CD4-positive, alpha-beta memory T cell (primary cell): ENCODE measurements at places on chromosomes 2 and 18. TPM values are rescaled to one million over a fixed set of nuclear protein-coding genes. Genes with fewer than 3 reads are reported as not detected.

- H3K4me1 ChIP-seq, result no peaks in the 10 kb centered on the region
- H3K27ac ChIP-seq, result no peak overlapping the region
- H3K27me3 ChIP-seq, result peaks cover 5% of the 10 kb centered on the region
- H3K4me3 ChIP-seq, result no peak overlapping the region
- no peaks in the 10 kb centered on the region for H3K36me3 ChIP-seq
- no peak for DNase-seq
These were observed 99.4 kb upstream of the NCK2 start for GRCh38 chr2:105645031-105645937.

DNA sequence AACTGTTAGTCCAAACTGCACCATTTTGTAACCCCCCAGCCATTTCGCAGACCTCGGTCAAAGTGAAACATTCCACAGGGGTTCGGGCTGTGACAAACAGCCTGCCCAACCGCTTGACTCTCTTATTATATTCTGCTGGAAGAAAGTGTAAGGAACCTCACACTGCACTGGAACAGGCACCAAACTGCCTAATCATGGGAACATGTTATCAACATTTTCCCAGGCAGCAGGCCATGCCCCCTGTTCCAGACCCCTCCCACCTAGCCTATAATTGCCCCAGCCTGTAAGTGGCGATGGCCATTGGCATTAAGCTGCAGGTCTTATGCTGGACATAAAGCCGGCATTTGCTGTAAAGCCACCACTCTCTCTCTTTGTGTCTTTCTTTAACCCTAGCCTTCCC, 16.9 kb downstream of the LYG2 start:
- no peak overlapping the region for H3K27ac ChIP-seq
- no peaks in the 10 kb centered on the region for H3K4me1 ChIP-seq
- no peak for DNase-seq
- no peak overlapping the region for H3K4me3 ChIP-seq
- H3K36me3 ChIP-seq, result no peaks in the 10 kb centered on the region
- H3K27me3 ChIP-seq, result no peaks in the 10 kb centered on the region

- H3K36me3 ChIP-seq, result no peaks in the 10 kb centered on the region
- no peak for DNase-seq
- H3K27me3 ChIP-seq, result no peaks in the 10 kb centered on the region
- H3K4me1 ChIP-seq, result no peaks in the 10 kb centered on the region
- no peak overlapping the region for H3K27ac ChIP-seq
These were observed 9.8 kb upstream of the ME2 start for GRCh38 chr18:50869150-50869549.

GRCh38 chr2:170224692-170225294, 46.8 kb downstream of the MYO3B start:
- DNase-seq, result no peak
- no peaks in the 10 kb centered on the region for H3K36me3 ChIP-seq

- H3K27me3 ChIP-seq, result no peaks in the 10 kb centered on the region
- no peak for DNase-seq
- no peak overlapping the region for H3K4me3 ChIP-seq
These were observed 84.9 kb downstream of the DYSF start for GRCh38 chr2:71538241-71538640.

- H3K27me3 ChIP-seq, result peaks cover 4% of the 10 kb centered on the region
- no peak for DNase-seq
- H3K4me1 ChIP-seq, result no peaks in the 10 kb centered on the region
- no peak overlapping the region for H3K27ac ChIP-seq
These were observed 105.5 kb downstream of the COPS8 start for GRCh38 chr2:237190966-237191713.

DNA sequence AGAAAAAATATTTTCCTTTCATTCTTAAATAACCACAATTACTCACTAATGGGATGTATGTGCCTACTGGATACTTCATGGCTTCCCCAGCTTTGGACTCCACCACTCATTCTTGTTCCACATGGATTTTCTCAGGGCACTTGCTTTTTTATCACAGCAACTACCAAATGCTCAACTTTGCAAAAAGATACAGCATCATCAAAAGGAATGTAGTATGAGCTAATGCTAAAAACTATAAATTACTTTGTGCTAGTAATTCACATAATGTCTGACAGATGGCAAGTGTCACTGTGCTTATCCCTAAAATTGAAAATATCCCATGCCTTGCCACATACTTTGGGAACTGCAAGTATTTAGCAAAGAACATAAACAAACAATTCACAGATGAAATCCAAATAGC, 130.4 kb upstream of the ZFP36L2 start:
- no peak for DNase-seq
- no peaks in the 10 kb centered on the region for H3K36me3 ChIP-seq
- H3K27me3 ChIP-seq, result no peaks in the 10 kb centered on the region
- no peak overlapping the region for H3K4me3 ChIP-seq
- no peak overlapping the region for H3K27ac ChIP-seq

DNA sequence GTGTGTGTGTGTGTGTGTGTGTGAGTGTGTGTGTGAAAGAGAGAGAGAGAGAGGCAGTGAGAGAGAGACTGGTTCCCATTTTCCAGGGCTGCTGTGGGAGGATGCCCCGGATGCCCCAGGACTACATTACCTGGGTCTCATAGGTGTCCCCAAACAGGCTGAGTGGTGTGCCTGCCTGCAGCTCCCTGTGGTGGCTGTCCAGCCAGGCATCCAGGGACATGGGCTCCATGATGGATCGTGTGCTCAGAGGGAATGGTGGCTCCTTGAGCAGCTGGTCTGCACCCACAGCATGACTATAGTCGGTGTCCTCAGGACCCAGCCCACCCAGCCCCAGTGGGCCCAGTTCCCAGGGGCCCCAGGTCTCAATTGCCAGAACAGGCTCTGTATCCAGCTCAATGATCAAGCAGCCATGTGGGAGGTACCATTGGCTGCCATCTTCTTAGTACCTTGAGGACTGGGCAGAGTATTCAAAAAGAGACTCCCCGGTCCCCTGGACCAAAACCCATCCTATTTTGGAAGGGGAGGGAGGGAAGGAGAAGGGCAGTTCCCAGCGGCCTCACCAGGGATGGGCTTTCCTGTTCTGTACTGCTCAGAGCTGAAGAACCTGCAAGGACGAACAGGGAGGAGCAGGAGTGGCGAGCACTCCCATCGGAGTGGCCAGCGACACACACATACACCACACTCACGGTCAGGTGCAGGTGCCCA, 5.8 kb upstream of the OXER1 start:
- no peak for DNase-seq
- no peaks in the 10 kb centered on the region for H3K36me3 ChIP-seq
- no peak overlapping the region for H3K4me3 ChIP-seq
- no peaks in the 10 kb centered on the region for H3K27me3 ChIP-seq

- H3K27me3 ChIP-seq, result no peaks in the 10 kb centered on the region
- H3K4me1 ChIP-seq, result no peaks in the 10 kb centered on the region
- DNase-seq, result no peak
- no peak overlapping the region for H3K4me3 ChIP-seq
- H3K36me3 ChIP-seq, result peaks cover 82% of the 10 kb centered on the region
These were observed 39.4 kb upstream of the RBM44 start for GRCh38 chr2:237759176-237759575.

- no peak overlapping the region for H3K27ac ChIP-seq
- DNase-seq, result no peak
- no peak overlapping the region for H3K4me3 ChIP-seq
- no peaks in the 10 kb centered on the region for H3K36me3 ChIP-seq
These were observed 261.2 kb downstream of the EIPR1 start for GRCh38 chr2:3116371-3116770.

DNA sequence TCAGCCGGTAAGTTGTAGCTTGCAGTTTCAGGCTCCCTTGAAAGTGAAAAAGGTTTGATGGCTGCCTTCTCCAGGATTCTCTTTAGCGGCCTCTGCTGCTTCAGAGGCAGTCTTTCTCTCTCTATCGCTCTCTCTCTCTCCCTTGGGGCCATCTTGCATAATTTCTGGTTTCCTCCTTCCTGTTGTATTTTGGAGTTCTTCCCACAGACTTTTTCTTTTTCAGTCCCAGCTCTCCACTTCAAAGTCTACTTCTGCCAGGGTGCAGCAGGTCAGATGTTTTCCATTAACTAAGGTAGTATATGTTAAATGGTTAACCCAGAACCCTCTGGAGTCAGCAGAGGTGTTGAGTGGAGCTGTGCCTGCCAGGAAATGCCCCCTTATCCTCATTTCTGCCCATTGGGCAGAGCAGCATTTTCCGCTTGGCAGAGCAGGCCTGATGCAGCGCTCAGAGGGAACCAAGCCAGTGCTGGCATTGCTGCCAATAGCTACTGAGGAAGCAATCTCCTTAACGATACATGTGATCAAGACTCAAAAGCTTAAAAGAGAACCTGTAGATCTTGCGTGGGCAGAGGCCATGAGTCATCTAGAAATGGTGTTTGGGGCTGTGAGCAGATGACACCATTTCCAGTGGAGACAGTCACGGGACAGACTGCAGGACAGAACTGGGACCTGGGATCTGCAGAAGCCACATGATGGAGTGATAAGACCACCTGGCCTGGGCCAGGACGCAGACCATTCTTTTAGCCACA, 20.8 kb downstream of the DBI start:
- H3K4me3 ChIP-seq, result no peak overlapping the region
- peaks cover 4% of the 10 kb centered on the region for H3K4me1 ChIP-seq
- no peaks in the 10 kb centered on the region for H3K27me3 ChIP-seq
- H3K27ac ChIP-seq, result no peak overlapping the region
- no peak for DNase-seq
- no peaks in the 10 kb centered on the region for H3K36me3 ChIP-seq

- no peak for DNase-seq
- no peaks in the 10 kb centered on the region for H3K27me3 ChIP-seq
- H3K36me3 ChIP-seq, result no peaks in the 10 kb centered on the region
- no peak overlapping the region for H3K4me3 ChIP-seq
- no peak overlapping the region for H3K27ac ChIP-seq
- H3K4me1 ChIP-seq, result no peaks in the 10 kb centered on the region
These were observed 136.1 kb downstream of the AQP4 start for GRCh38 chr18:26729449-26729848.

DNA sequence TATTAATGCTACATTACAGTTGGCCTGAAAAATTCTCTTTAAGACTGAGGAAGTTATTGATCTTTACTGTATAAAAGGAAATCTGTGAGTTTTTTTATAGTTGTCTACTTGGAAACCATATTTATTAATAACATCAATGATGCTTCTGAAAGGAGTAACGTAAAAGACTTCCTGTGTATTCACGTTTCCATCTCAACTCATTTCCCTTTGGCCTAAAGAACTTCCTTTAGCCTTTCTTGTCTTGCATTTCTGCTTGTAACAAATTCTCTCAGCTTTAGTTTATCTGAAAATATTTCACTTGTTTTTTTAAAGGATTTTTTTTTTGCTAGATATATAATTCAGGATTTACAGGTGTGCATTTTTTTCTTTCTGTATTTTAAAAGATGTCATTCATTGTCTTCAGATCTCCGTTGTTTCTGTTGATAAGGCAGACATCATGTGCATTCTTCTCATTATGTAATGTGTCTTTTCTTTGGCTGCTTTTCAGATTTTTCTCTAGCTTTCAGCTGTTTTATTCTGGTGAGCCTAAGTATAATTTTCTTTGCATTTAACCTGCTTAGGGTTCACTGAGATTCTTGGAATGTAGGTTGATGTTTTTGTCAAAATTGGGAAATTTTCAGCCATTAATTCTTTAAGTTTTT, 159.0 kb upstream of the DAPL1 start:
- no peaks in the 10 kb centered on the region for H3K27me3 ChIP-seq
- no peak for DNase-seq
- H3K4me3 ChIP-seq, result no peak overlapping the region
- no peaks in the 10 kb centered on the region for H3K4me1 ChIP-seq
- no peaks in the 10 kb centered on the region for H3K36me3 ChIP-seq

Gene SLC1A4
- total RNA-seq, result 10.3 TPM

Gene LRRC30
- not detected for total RNA-seq

Gene APOB
- not detected for total RNA-seq

Gene SLC8A1
- 0.79 TPM for total RNA-seq
